ENCODE measurements at places on chromosomes 7 and 10.

- no peaks in the 10 kb centered on the region for H3K27me3 ChIP-seq
- peaks cover 7% of the 10 kb centered on the region for H3K4me1 ChIP-seq
- no peaks in the 10 kb centered on the region for H3K36me3 ChIP-seq
- no peak overlapping the region for H3K4me3 ChIP-seq
- no peak overlapping the region for H3K27ac ChIP-seq
These were observed 572.2 kb downstream of the INHBA start for GRCh38 chr7:41130561-41131236.

GRCh38 chr10:78476844-78477243 is 443.2 kb downstream of the RPS24 start:
- H3K27ac ChIP-seq, result no peak overlapping the region
- no peaks in the 10 kb centered on the region for H3K36me3 ChIP-seq
- H3K4me3 ChIP-seq, result no peak overlapping the region
- DNase-seq, result no peak

DNA sequence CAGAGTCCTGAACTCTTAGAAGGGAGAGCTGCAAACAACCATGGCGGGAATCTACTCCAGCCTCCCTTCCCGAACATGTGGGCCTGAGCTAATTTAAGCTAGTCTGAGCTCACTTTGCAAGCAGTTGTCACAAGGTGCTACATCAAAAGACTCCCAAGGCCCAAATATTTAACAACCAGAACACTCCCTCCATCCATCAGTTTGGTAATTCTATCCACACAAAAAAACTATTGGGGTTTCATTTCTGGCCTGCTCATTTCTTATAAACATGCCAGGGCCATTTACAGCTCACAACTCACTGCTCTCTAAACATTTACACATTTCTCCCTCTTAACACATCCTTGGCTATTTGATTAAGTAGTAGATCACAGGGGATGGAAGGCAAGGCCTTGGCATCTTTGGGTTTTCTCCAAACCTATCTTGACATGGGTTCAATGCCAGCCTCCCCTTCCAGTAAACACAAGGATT is 263.4 kb downstream of the KCNMA1 start:
- H3K27ac ChIP-seq, result no peak overlapping the region
- no peak for DNase-seq
- no peaks in the 10 kb centered on the region for H3K36me3 ChIP-seq
- H3K4me3 ChIP-seq, result no peak overlapping the region
- H3K27me3 ChIP-seq, result no peaks in the 10 kb centered on the region
- no peaks in the 10 kb centered on the region for H3K4me1 ChIP-seq

- DNase-seq, result no peak
- no peak overlapping the region for H3K4me3 ChIP-seq
- no peaks in the 10 kb centered on the region for H3K36me3 ChIP-seq
- peaks cover 34% of the 10 kb centered on the region for H3K4me1 ChIP-seq
- no peaks in the 10 kb centered on the region for H3K27me3 ChIP-seq
These were observed 44.7 kb downstream of the DOCK4 start for GRCh38 chr7:112161253-112162141.

GRCh38 chr10:48478980-48479811 is 125.7 kb downstream of the ARHGAP22 start:
- H3K4me3 ChIP-seq, result no peak overlapping the region
- peaks cover 4% of the 10 kb centered on the region for H3K4me1 ChIP-seq
- no peaks in the 10 kb centered on the region for H3K27me3 ChIP-seq
- no peaks in the 10 kb centered on the region for H3K36me3 ChIP-seq
- H3K27ac ChIP-seq, result no peak overlapping the region

DNA sequence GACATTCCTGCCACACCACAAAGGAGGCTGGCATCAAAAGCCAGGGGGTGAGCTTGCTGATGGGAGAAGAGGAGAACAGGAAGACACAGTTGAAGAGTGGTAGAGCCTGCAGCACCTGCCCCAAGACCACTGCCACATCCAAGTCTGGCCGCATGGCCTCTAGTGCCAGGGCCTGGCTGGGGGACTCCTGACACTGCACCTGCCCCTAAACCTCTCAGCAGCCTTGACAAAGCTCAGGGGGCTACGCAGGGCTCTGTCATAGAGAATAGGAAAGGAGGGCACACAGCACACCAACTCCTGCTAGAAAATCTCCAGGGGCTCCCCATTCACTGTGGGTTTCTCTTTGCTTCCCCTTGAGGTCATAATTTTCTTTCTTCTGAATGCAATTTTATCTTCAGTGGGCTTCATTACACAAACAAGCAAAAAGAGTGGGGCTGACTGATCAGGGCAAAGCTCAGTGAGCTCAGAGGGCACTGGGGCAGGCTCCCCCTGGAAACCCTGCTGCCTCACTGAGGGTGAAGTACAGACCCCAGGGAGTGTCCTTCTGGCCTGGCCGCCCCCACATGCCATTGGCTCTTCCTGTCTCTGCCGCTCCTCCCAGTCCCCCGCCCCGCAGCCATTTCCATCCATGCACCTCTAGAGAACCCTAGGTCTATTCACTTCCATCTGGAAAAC is 37.2 kb downstream of the VOPP1 start:
- no peaks in the 10 kb centered on the region for H3K27me3 ChIP-seq
- no peaks in the 10 kb centered on the region for H3K36me3 ChIP-seq
- no peak overlapping the region for H3K4me3 ChIP-seq
- no peaks in the 10 kb centered on the region for H3K4me1 ChIP-seq
- no peak overlapping the region for H3K27ac ChIP-seq
- no peak for DNase-seq

- peaks cover 5% of the 10 kb centered on the region for H3K4me1 ChIP-seq
- no peak for DNase-seq
- H3K36me3 ChIP-seq, result no peaks in the 10 kb centered on the region
- H3K4me3 ChIP-seq, result no peak overlapping the region
- peak overlapping the region; percentile 2 for H3K27ac ChIP-seq
These were observed 70.0 kb downstream of the LCOR start for GRCh38 chr10:96902117-96902516.

DNA sequence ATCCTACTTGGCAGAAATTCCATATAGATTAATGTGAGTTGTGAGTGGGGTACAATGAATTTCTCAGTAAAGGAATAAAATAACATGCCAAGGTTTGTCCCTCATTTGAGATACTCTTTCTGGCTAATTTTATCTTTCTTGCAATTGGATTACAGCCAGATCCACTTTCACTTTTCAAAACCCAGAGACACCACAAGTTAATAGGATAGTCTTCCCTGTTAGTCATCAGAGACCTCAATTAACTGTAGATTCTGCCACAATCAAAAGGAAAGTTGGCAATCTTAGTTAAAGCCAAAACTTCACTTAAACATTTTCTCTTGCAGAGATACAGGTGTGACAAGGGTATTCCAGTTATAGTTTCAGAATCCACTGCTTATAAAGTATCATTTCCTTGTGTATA is 91.4 kb upstream of the PHYHIPL start:
- H3K36me3 ChIP-seq, result no peaks in the 10 kb centered on the region
- no peak for DNase-seq
- H3K27me3 ChIP-seq, result no peaks in the 10 kb centered on the region
- H3K4me1 ChIP-seq, result peaks cover under 1% of the 10 kb centered on the region
- H3K27ac ChIP-seq, result no peak overlapping the region

GRCh38 chr7:152050547-152050971 is 25.1 kb downstream of the GALNT11 start:
- no peaks in the 10 kb centered on the region for H3K4me1 ChIP-seq
- H3K27me3 ChIP-seq, result no peaks in the 10 kb centered on the region
- H3K4me3 ChIP-seq, result no peak overlapping the region
- no peak overlapping the region for H3K27ac ChIP-seq
- H3K36me3 ChIP-seq, result no peaks in the 10 kb centered on the region
- DNase-seq, result no peak

Measured in hepatocyte (in vitro differentiated cells).